ENCODE measurements at places on chromosomes 4 and X.
A peak's percentile ranks its signal among the peaks of the same experiment; 100 is the strongest.

DNA sequence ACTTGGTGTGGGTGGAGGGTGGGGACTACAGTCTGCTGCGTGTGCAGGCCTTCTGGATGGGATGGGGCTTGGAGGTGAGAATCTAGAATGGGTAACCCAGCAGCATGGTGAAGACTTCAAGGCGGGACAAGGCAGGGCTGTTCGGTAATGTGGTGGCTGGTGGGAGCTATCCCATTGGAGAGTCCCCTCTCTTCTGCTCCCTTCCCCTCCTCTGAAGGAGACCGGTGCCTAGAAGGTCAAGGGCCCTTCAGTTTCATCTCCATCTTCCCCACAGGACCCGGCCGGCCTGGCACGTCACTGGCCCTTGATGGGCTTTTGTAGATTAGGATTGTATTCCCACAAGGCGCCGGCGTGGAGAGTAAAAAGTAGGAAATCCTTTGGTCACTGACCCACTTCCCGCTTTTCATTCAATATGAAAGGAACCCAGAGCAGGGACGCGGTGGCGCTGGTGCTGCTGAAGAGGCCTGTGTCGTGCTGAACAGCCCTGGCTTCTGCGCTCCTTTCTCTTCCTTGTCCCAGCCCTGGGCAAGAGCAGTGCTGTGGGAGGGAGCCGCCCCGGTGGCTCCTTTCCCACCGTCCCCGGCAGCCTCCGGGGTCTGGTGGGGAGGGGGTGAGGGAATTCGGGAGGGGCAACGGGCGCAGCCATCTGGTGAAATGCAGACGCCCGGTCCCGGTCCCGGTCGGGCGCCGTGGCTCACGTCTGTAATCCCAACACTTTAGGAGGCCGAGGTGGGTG, 7.3 kb upstream of the HMGB3 start:
- DNase-seq, result no peak

DNA sequence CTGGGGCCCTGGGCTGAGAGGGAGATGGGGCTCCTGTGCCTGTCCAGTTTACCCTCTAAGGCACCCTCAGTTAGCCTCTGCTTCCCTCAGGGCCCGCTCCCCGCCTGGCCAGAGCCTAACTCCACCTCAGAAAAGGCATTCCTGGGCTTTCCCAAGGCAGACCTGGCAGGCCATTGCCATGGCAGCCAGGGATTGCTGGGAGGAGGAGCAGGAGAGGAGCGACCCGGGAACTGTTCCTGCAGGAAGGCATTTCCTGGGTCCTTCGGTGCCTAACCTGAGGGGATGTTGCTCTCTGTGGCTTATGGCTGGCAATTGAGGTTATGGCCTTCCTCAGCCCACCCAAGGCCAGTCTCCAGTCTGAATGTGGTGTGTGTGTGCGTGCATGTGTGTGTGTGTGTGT, 131.3 kb downstream of the PJA1 start:
- no peak for DNase-seq

- DNase-seq, result no peak
Measured at GRCh38 chr4:181597766-181598165, 645.4 kb upstream of the TENM3 start.

- DNase-seq, result no peak
Measured at GRCh38 chr4:166078383-166078782, 205.3 kb downstream of the TLL1 start.

DNA sequence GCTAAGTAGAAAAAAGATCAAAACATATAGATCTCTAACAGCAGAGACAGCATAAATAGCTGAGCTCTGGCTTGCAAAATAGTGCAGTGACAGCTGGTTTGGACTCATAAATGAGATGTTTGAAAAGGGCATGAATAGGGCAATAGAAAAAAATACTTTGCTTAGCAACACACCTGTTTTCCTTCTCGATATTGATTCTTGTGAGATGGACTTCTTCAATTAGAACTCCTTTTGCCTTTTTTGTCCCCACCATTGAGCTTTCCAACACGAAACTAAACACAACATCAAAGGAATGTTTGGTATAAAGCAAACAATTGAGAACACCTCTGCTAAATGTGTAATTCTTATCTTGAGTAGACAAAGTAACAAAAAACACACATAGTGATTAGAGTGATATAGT, 726.3 kb downstream of the RAPGEF2 start:
- DNase-seq, result no peak

- DNase-seq, result peak; percentile 82
Measured at GRCh38 chr4:54230484-54231418, 1.7 kb downstream of the PDGFRA start.

GRCh38 chrX:155968791-155969190, 28.7 kb upstream of the IL9R start:
- no peak for DNase-seq

DNA sequence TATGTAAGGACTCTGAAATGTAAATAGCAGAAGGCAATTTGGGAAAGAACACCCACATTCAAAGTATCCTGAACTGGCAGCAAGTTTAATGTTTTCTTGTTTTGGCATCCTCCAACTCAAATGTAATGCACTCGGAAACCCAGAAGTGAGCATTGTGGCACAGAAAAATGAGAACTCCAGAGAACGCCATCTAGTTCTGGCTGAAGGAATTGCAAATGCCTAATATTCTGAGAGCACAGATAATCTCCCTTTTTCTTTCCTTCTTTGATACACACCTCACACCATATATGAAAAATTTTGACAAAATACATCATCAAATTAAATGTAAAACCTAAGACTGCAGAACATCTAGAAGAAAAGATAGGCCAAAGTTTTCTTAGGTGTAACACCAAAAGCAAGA, 52.1 kb downstream of the PWWP3B start:
- DNase-seq, result no peak

GRCh38 chr4:8719421-8719820, 126.9 kb downstream of the CPZ start:
- DNase-seq, result no peak

DNA sequence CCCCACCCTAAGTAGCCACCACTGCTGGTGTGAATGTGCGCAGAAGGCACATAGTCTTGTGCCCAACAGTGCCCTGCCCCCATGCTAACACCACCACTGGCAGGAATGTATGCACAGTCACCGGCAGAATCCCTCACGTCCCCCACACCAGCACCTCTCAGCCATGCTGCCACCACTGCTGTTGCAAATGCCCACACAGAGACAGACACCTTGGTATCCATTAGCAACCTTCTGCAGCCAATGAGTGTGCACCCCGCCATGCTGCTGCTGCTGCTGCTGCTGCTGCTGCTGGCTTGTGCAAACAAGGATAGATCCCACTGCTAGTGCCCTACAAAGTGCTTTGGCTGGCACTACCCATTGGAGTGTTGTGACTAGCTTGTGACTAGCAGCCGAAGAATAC, 52.4 kb upstream of the MMAA start:
- DNase-seq, result no peak

- no peak for DNase-seq
Measured at GRCh38 chr4:127604949-127605709, 27.6 kb upstream of the INTU start.
